Activated naive CD4-positive, alpha-beta T cell treated with anti-CD3 and anti-CD28 coated beads, Interleukin-2, amount 50 U/mL, for 72 hours (primary cell): ENCODE measurements at places on chromosomes 12 and 14.

DNA sequence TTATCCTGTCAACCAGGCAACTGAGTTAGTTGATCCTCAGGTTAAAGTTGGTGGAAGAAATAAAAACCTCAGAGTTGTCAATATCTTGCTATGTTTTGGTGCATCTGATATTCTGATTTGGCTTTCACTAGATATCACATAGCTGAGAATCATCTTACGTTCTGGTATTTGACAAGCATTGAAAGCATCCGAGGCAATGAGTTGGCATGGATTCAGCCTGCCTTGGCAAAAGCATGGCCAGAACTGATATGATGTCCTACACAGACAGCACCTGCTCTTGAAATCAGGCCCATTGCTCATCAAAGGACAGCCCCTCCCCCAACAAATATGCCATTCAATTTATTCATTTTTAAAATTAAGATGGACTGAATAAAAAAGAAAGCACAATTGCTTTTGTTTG lies 320.7 kb upstream of the ATP2B1 start:
- no peak for DNase-seq

- DNase-seq: no peak
Observed at GRCh38 chr12:100716945-100717732, 77.4 kb upstream of the ANO4 start.

- no peak for DNase-seq
Observed at GRCh38 chr12:99978152-99978551, 6.6 kb downstream of the ANKS1B start.

GRCh38 chr14:105023144-105023543 lies 2.3 kb upstream of the CDCA4 start:
- DNase-seq: no peak
